ENCODE measurements at places on chromosomes 12 and 14. TPM values are rescaled to one million over a fixed set of nuclear protein-coding genes. Genes with fewer than 3 reads are reported as not detected.

Gene CCDC175
- not detected for total RNA-seq

DNA sequence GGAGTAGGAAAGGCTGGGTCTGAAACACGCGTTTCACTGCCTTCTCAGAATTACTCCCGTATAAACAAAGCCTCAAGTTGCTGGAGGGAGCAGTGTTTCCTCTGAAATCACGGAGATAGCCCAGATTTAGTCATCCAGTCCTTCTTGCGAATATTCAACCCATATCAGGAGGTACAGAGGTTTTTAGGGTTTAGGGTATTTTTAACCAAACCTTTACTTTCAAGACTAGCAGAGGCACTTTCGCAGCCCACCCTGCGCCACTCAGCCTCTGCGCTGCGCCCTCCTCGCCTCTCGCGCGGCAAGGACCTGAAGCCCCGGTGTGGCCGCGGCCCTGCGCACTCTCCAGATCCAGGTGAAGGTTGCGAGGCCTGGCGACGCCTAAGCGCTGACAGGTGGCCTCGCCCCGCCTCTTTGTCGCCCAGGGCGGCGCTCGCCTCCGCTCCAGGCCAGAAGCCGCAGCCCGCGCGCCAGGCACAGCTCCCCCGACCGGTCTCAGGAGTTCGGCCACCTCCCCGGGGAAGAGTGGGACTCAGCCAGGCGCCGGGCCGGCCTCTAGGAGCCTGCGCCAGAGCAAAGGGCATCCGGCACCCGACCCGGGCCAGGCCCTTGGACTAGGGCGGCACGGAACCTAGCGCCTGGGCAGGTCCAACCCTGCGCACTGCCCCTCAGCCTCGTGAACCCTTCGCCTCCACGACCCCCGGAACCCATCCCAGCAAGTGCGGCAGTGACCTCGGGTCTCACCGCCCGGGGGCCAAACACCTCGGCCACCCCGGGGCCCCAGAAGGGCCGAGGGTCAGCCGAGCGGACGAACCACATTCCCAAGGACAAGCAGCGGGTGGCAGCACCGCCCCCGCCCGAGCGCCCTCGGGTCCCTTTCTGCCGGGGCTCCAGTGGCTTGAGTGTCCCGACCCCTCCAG lies 1.8 kb upstream of the SAMD4A start:
- no peak overlapping the region for H3K27ac ChIP-seq
- DNase-seq: peak; percentile 77
- H3K36me3 ChIP-seq: no peaks in the 10 kb centered on the region
- peak overlapping the region; percentile 67 for H3K4me3 ChIP-seq
- peaks cover 17% of the 10 kb centered on the region for H3K27me3 ChIP-seq

DNA sequence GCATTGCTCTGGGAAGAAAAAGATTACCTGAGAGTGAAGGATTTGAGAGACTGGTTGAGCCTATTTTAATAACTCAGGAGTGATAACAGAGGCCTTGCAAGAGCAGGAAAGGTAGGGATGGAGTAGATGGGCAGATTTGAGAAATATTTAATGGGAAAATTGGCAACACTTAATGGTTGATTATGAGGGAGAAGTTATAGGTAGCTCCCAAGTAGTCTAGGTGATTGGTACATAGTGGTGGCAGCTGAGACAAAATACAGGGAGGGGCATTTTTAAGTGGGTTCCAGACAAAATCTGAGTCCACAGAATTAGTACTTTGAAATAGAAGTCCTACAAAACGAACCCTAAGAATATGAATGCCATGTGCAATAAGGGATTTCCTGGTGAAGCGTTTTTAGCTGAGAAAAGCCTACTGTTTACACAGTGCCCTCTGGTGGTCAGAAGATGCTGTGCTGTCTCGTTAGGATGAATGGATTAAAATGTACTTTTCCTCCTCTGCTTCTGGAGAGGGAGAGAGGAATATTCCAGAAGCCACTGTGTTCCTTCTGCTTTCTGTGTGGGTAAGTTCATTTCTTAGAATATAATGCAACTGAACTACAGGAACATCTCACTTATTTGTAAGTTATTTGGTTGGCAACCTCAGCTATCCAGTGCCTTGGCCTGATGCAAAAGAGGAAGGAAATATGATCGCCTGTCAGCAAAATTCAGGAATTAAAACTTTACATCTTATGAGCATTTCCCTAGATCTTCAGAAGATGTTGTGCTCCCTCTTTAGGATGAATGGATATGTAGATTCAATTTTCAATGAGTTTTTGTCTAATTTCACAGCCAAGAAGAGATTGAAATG lies 6.5 kb downstream of the ZBTB1 start:
- H3K27ac ChIP-seq: peak overlapping the region; percentile 85
- peaks cover 24% of the 10 kb centered on the region for H3K36me3 ChIP-seq
- peaks cover 73% of the 10 kb centered on the region for H3K4me1 ChIP-seq
- H3K4me3 ChIP-seq: peak overlapping the region; percentile 24

DNA sequence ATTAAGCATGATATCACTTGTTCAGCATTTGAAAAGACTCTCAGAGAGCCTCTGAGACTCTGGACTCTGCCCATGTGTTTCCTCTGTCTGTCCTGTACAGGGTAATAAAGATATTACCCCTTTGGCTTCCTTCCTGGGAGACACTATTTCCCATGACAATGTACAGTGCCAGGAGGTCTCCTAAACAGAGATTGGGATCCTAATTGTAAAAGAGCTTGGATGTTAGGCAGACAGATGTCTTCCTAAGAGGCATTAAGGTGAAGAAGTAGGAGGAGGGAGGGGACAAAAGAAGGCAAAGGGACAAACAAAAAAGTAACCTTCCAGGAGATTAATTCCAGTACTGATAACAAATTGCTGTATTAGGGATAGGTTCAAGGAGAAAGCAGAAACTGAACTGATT lies 45.5 kb upstream of the NAV3 start:
- no peaks in the 10 kb centered on the region for H3K27me3 ChIP-seq
- H3K36me3 ChIP-seq: no peaks in the 10 kb centered on the region
- H3K4me1 ChIP-seq: no peaks in the 10 kb centered on the region
- DNase-seq: no peak
- H3K27ac ChIP-seq: no peak overlapping the region

DNA sequence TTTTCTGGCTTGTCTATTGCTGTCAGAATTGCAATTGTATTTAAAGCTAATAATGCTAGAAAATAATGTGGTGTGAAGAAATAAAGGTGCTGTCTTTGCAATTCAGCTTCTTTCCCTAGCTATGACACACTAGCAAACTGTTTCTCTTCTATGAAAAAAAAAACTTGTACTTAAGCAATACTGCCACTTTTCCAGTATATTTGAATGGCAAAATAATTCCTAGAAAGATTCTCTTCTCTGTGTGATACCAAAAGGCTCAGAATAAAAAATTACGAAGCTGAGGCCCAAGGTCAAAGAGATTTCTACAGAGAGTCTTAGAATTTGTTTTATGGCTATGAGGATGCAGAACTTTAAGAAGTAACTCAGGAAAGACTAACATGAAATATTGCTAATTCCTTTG lies 235.5 kb downstream of the ADAMTS20 start:
- H3K4me1 ChIP-seq: no peaks in the 10 kb centered on the region
- no peak overlapping the region for H3K27ac ChIP-seq
- no peaks in the 10 kb centered on the region for H3K36me3 ChIP-seq
- H3K27me3 ChIP-seq: no peaks in the 10 kb centered on the region
- no peak overlapping the region for H3K4me3 ChIP-seq
- DNase-seq: no peak

DNA sequence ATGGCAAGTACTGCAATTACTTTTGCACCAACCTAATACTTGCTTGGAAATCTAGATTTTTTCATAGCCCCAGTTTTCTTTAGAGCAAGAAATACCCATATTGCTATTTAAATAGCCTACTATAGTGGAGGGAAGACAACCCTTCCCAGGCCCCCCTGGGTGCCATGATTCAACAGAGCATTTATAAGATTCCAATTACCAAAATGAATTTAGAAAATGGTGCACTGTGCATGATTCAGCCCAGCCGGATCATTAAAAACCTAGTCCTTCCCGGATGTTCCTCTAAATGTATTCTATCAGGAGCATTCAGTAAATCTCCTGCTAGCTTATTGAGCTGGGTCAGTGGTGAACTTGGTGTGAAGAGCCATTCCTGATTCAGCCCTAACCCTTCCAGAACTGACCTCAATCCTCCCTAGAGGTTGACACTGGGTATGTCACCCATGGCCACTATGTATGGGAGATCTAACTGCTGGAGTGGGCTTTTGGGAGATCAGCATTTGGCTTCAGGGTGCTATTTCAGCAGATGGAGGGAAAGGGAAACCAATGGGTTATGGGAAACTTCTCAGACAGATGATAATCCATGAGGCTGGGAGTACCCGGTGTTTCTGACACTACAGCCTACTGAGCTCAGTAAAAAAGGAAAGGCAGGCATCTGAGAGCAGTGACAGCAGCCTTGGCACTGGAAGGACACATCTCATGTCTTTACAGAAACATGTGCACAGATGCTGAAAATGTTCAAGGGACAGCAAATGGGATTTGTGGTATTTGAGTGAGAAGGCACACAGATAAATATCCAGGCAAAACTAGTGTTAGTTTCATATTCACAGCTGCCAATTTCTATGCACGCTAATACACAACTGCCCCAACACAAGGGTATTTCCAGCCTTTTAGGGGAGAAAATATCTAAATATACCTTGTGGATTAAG lies 258.9 kb downstream of the DPF3 start:
- H3K4me1 ChIP-seq: no peaks in the 10 kb centered on the region
- no peak overlapping the region for H3K4me3 ChIP-seq
- peaks cover 8% of the 10 kb centered on the region for H3K27me3 ChIP-seq

Gene ITPK1
- total RNA-seq: 35.5 TPM

Gene SLC2A13
- 2.3 TPM for total RNA-seq

- peaks cover 8% of the 10 kb centered on the region for H3K27me3 ChIP-seq
- H3K4me3 ChIP-seq: no peak overlapping the region
- no peaks in the 10 kb centered on the region for H3K36me3 ChIP-seq
- peak; percentile 84 for DNase-seq
- H3K4me1 ChIP-seq: no peaks in the 10 kb centered on the region
- H3K27ac ChIP-seq: no peak overlapping the region
Observed at GRCh38 chr14:64823305-64823861, 56.3 kb downstream of the SPTB start.

GRCh38 chr14:102748806-102749205 lies 28.4 kb upstream of the TRAF3 start:
- H3K27me3 ChIP-seq: no peaks in the 10 kb centered on the region
- H3K27ac ChIP-seq: no peak overlapping the region
- H3K4me3 ChIP-seq: no peak overlapping the region
- no peak for DNase-seq
- H3K36me3 ChIP-seq: no peaks in the 10 kb centered on the region

DNA sequence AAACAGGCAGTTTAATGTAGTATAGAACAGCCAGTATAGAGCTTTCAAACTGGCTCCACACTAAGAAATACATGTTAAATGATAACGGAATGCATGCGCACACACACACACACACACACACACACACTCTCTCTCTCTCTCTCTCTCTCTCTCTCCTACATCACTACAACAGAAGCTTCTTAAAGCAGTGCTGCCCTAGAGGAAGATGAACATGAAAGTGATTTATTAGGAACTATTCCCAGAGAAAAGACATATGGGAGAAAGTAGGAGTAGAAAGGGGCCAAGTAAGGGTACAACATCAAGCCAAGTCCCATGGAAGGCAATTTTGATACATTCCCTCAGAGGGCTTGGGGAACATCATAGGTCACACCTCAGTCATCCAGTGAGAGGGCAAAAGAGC lies 16.4 kb upstream of the DHRS4 start:
- H3K4me3 ChIP-seq: no peak overlapping the region
- no peaks in the 10 kb centered on the region for H3K4me1 ChIP-seq
- DNase-seq: no peak
- H3K27ac ChIP-seq: no peak overlapping the region
- no peaks in the 10 kb centered on the region for H3K36me3 ChIP-seq
- H3K27me3 ChIP-seq: no peaks in the 10 kb centered on the region

DNA sequence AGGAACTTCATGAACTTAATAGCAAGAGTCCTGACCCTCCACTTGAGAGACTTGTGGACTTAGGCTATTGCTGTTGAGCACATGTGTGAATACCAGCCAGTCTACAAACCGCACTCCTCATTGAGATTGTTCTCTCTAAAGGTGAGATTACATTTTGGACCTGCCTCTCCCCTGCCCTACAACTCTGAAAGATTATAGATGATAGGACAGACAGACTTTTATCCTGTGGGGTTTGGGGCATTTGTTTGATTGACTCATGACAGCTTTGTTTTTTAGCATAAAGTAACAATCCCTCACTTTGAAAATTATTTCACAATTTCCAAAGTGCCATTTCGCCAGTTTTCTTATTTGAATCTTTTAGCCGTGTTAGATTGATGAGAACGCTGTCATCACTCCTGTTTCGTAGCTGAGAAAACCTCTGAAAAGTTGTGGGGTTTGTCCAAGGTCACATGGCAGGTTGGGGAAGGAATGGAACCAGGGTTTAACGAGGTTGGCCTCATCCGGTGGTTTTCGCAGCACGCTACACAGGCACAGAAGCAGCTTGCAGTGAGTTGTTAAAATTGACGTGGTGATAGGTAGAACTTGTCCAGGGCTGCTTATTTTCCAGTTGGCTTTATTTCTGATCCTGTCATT lies 836 bp downstream of the EVL start:
- no peaks in the 10 kb centered on the region for H3K27me3 ChIP-seq
- H3K4me1 ChIP-seq: peaks cover 69% of the 10 kb centered on the region
- peak overlapping the region; percentile 99 for H3K27ac ChIP-seq
- peak overlapping the region; percentile 75 for H3K4me3 ChIP-seq

DNA sequence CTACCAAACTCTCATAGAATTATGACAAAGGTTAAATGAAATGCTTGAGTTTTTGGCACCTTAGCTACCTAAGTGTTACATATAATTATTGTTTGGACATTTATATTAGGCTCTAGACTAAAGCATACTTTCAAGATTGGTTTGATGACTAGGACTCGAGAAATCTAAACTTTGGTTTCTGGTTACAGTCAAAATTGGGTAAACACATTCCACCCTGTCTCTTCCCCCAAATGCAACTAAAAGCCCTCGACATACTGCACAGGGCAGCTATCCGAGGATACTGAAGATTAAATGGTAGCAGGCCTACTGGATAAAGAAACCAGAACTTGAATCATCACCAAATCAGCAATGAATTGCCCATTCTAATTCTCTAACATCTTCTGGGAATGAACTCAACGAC lies 369.1 kb downstream of the PRKD1 start:
- H3K27me3 ChIP-seq: no peaks in the 10 kb centered on the region
- H3K4me3 ChIP-seq: no peak overlapping the region

Gene ANGEL1
- 17.2 TPM for total RNA-seq

- H3K4me3 ChIP-seq: no peak overlapping the region
- H3K27me3 ChIP-seq: peaks cover 2% of the 10 kb centered on the region
- no peak for DNase-seq
- peaks cover 6% of the 10 kb centered on the region for H3K4me1 ChIP-seq
- no peaks in the 10 kb centered on the region for H3K36me3 ChIP-seq
- H3K27ac ChIP-seq: no peak overlapping the region
Observed at GRCh38 chr14:21018781-21019180, 6.1 kb downstream of the NDRG2 start.

DNA sequence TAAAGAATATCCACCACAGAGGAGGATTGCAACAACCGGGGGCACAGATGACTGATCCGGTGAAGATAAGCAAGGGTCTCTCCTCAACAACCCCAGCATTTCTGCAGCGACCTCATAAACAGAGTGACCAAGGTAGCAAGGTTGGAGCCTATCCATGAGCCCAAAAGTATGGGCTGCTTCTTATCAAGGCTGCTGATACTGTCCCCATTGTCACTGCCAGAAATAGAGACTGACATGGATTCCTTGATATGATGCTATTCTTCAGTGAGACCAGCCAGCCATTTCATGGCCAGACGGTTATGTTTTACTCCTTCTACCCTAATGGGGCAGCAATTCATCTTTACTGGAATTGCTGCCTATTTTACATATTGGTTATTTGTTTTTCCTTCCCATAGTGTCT lies 61.9 kb upstream of the ARHGAP5 start:
- no peak for DNase-seq
- no peak overlapping the region for H3K4me3 ChIP-seq
- H3K27ac ChIP-seq: no peak overlapping the region
- H3K4me1 ChIP-seq: no peaks in the 10 kb centered on the region
- no peaks in the 10 kb centered on the region for H3K36me3 ChIP-seq

Gene CELA1
- total RNA-seq: not detected
